ENCODE measurements at places on chromosomes 2 and 18.

GRCh38 chr2:168035458-168035857 is 211.9 kb downstream of the STK39 start:
- DNase-seq: no peak
- no peaks in the 10 kb centered on the region for H3K36me3 ChIP-seq
- no peak overlapping the region for H3K4me3 ChIP-seq
- H3K27ac ChIP-seq: no peak overlapping the region
- no peaks in the 10 kb centered on the region for H3K27me3 ChIP-seq

- no peaks in the 10 kb centered on the region for H3K36me3 ChIP-seq
- no peak overlapping the region for H3K4me3 ChIP-seq
- H3K4me1 ChIP-seq: no peaks in the 10 kb centered on the region
Observed at GRCh38 chr2:28437149-28437835, 44.6 kb downstream of the FOSL2 start.

DNA sequence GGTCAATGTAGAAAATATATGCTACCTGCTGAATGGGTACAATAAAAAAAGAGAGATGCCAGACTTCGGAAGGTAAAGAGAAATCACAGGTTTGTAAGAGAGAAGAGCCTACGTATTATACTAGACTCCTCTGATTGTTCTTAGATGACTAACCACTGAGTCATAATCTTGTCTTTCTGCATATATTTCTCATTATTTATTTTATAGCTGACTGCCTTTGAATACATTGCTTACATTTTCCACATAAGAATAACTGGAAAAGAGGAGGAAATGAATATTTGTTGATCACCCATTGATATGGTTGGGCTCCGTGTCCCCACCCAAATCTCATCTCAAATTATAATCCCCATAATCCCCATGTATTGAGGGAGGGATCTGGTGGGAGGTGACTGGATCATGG is 90.3 kb upstream of the RAB27B start:
- H3K4me1 ChIP-seq: no peaks in the 10 kb centered on the region
- H3K36me3 ChIP-seq: no peaks in the 10 kb centered on the region
- H3K27me3 ChIP-seq: no peaks in the 10 kb centered on the region
- H3K4me3 ChIP-seq: no peak overlapping the region

- H3K36me3 ChIP-seq: no peaks in the 10 kb centered on the region
- peak; percentile 95 for DNase-seq
- H3K4me3 ChIP-seq: peak overlapping the region; percentile 2
- peak overlapping the region; percentile 94 for H3K27ac ChIP-seq
Observed at GRCh38 chr2:28665041-28665704, 86.5 kb upstream of the PPP1CB start.

DNA sequence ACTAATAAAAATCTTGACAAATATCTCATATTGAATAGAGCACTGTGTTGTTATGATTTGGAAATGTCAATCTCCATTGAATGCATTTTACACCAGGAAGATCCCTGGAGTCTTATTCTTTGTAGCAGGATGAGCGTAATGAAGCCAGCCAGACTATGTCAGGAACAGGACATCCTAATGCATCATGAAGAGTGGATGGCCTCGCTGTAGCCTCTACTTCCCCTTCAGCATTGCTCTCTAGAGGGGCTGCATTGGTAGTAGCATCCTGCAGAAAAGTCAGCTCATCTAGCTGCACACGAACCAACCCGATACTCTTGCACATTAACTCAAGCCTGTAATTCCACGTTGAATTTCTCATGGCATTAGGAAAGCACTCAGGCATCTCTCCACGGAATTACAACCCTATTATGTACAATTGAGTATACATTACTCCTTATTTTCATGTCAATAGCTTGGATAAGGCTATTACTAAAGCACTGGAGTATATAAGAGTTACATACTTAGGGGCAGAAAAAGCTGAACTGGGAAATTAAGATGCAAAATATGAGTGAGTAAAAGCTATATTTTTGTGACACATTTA is 76.1 kb downstream of the CMPK2 start:
- H3K27me3 ChIP-seq: no peaks in the 10 kb centered on the region
- H3K4me3 ChIP-seq: no peak overlapping the region

DNA sequence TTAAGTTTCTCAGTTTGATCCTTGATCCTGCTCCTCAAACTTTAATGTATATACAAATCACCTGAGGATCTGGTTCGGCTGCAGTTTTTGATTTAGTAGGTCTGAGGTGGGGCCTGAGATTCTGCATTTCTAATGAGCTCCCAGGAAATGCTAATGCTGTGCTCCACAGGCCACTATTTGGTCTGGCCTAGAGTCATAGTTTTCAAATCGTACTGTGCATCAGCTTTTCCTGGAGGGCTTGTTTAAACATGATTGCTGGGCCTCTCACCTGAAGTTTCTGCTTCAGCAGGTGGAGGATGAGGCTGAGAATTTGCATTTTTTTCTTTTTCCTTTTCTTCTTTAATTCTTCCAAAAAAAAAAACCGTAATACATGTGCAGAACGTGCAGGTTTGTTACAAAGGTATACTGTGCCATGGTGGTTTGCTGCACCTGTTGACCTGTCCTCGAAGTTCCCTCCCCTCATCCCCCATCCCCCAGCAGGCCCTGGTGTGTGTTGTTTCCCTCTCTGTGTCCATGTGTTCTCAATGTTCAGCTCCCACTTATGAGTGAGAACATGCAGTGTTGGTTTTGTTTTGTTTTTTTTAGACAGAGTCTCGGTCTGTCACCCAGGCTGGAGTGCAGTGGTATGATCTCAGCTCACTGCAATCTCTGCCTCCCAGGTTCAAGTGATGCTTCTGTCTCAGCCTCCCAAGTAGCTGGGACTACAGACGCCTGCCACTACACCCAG is 42.2 kb upstream of the CD28 start:
- H3K4me3 ChIP-seq: no peak overlapping the region
- no peak overlapping the region for H3K27ac ChIP-seq
- H3K27me3 ChIP-seq: no peaks in the 10 kb centered on the region
- no peaks in the 10 kb centered on the region for H3K36me3 ChIP-seq

DNA sequence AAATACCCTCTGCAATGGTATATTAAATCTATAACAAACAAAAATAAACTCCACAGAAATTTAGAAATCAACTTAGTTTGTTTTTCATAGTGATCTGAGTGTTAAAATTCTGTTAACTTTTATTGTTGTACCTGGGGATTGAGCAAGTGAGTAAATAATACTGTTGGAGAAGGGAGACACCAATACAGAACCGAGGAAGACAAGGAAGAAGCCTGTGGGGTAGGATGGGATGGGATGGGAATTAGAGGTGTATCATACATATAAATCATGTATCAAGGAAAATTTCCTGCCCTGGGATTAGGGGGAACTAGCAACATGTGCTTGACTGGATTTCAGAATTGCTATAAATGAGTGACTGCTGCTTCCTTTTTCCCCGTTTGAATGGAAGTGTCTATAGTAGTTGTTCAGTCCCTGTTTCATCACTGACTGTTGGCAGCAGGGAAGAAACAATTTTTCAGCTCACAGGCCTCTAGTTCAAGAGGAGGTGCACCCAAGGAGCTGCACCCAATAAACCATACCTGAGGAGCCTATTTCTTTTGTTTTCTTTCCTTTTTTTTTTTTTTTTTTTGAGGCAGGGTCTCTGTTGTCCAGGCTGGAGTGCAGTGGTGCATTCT is 53.1 kb downstream of the SP110 start:
- H3K27ac ChIP-seq: no peak overlapping the region
- no peak overlapping the region for H3K4me3 ChIP-seq
- no peaks in the 10 kb centered on the region for H3K27me3 ChIP-seq

DNA sequence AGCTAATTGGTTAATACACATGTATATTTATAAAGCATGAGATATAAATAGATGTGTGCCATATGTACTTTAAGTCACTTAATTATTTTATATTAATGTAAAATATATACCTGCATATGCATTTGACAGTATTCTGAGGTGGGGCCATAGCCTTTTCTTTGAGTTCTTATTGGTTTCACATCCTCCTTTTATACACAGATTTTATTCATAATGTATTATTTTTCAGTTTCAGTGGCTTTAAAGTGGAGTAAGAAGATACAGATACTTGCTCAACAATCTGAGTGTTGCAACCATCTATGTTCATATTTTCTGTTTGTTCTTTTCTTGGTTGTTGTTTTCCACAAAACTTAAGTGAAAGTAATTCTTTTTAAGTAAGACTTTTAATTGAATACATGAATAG is 436.5 kb downstream of the RND3 start:
- H3K4me1 ChIP-seq: no peaks in the 10 kb centered on the region
- no peak overlapping the region for H3K4me3 ChIP-seq
- H3K27me3 ChIP-seq: no peaks in the 10 kb centered on the region
- no peaks in the 10 kb centered on the region for H3K36me3 ChIP-seq
- no peak overlapping the region for H3K27ac ChIP-seq
- DNase-seq: no peak

GRCh38 chr2:37698931-37699481 is 27.6 kb upstream of the CDC42EP3 start:
- DNase-seq: no peak
- no peaks in the 10 kb centered on the region for H3K36me3 ChIP-seq
- H3K4me1 ChIP-seq: no peaks in the 10 kb centered on the region
- no peaks in the 10 kb centered on the region for H3K27me3 ChIP-seq
- no peak overlapping the region for H3K27ac ChIP-seq

DNA sequence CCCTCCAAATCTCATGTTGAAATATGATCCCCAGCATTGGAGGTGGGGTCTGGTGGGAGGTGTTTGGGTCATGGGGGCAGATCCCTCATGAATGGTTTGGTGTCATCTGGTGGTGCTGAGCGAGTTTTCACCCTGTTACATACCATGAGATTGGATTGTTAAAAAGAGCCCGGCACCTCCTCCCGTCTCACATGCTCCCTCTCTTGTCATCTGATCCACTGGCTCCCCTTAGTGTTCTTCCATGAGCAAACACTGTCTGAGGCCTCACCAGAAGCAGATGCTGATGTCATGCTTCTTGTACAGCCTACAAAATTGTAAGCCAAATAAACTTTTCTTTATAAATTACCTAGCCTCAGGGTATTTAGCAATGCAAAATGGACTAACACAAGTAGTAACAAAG is 405.0 kb upstream of the SLC39A10 start:
- H3K4me3 ChIP-seq: no peak overlapping the region
- no peaks in the 10 kb centered on the region for H3K27me3 ChIP-seq

GRCh38 chr2:67571785-67572718 is 174.9 kb downstream of the ETAA1 start:
- no peak for DNase-seq
- H3K27me3 ChIP-seq: no peaks in the 10 kb centered on the region
- no peak overlapping the region for H3K27ac ChIP-seq
- H3K4me1 ChIP-seq: no peaks in the 10 kb centered on the region

GRCh38 chr2:116073731-116074130 is 1631.3 kb downstream of the DPP10 start:
- H3K4me3 ChIP-seq: no peak overlapping the region
- H3K36me3 ChIP-seq: no peaks in the 10 kb centered on the region
- no peak for DNase-seq
- H3K27ac ChIP-seq: no peak overlapping the region

DNA sequence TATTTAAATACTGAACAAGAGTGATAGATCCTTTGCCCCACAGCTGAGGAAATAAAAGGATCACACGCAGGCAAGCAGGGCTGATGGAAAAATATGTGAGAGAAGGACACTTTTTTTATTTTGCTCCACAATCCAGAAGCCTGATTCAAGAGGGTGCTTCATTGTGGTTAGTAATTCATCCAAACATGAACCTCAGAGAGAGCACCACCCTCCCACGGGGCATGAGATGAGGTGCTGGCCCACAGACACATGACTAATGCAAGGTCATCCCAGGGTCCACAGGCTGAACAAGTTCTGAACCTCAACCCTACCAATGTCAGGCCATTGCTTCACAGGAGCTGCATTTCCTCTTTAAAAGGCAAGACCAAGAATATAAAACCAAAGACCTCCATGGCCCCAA is 239.6 kb downstream of the MREG start:
- H3K4me3 ChIP-seq: no peak overlapping the region
- H3K4me1 ChIP-seq: peaks cover 19% of the 10 kb centered on the region
- no peak for DNase-seq

DNA sequence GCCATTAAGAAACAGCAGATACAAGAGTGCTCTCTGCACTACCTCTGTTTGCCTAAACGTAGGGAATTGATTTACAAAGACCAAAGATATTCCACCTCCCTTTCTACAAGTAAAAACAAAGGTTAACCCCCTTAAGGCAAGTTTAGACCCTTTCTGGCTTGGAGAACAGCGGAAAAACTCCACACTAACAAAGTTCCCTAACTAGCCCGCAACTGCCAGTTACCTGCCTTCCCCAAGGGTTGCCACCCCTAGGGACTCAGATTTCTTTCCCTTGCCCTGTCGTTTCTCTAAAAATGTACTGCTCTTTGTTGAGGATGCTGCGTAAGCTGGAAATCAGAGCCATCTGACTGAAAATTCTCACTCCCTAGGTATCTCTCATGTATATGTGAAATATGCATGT is 627.5 kb upstream of the SOX11 start:
- H3K36me3 ChIP-seq: no peaks in the 10 kb centered on the region
- no peaks in the 10 kb centered on the region for H3K4me1 ChIP-seq
- no peak overlapping the region for H3K27ac ChIP-seq
- H3K27me3 ChIP-seq: no peaks in the 10 kb centered on the region

- DNase-seq: no peak
- no peaks in the 10 kb centered on the region for H3K4me1 ChIP-seq
- peak overlapping the region; percentile 57 for H3K27ac ChIP-seq
Observed at GRCh38 chr2:48105848-48106247, 199.6 kb upstream of the FBXO11 start.

All from ascending aorta (tissue), 2 donors.